GM12878 (cell line): ENCODE measurements at places on chromosomes 5 and 9. TPM values are rescaled to one million over a fixed set of nuclear protein-coding genes. Genes with fewer than 3 reads are reported as not detected.
A peak's percentile ranks its signal among the peaks of the same experiment; 100 is the strongest.

- no peak overlapping the region for H3K27ac ChIP-seq
- H3K4me1 ChIP-seq: no peaks in the 10 kb centered on the region
- no peaks in the 10 kb centered on the region for H3K36me3 ChIP-seq
- H3K4me3 ChIP-seq: no peak overlapping the region
- no peak for DNase-seq
These were observed 500.2 kb upstream of the CDH6 start for GRCh38 chr5:30693326-30693725.

DNA sequence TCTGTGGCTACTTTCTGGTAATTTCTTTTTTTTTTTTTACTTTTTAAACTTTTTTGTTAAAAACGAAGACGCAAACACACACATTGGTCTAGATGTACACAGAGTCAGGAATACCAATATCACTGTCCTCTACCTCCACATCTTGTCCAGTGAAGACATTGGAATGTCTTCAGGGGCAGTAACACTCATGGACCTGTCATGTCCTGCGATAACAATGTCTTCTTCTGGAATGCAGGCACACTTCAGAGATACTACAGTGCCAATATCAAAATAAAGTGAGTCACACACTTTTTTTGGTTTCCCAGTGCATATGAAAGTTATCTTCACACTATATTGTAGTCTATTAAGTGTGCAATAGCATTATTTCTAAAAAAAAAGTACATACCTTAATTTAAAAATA lies 175.9 kb downstream of the ARRDC3 start:
- H3K27me3 ChIP-seq: no peaks in the 10 kb centered on the region
- H3K36me3 ChIP-seq: no peaks in the 10 kb centered on the region
- no peak for DNase-seq
- H3K27ac ChIP-seq: no peak overlapping the region

GRCh38 chr9:9124616-9125015 lies 1325.0 kb upstream of the DMAC1 start:
- no peaks in the 10 kb centered on the region for H3K27me3 ChIP-seq
- H3K4me3 ChIP-seq: no peak overlapping the region
- no peaks in the 10 kb centered on the region for H3K36me3 ChIP-seq
- H3K27ac ChIP-seq: no peak overlapping the region
- DNase-seq: no peak
- H3K4me1 ChIP-seq: no peaks in the 10 kb centered on the region

GRCh38 chr9:86021166-86021565 lies 78.2 kb downstream of the GOLM1 start:
- no peak for DNase-seq
- peaks cover 2% of the 10 kb centered on the region for H3K36me3 ChIP-seq
- no peaks in the 10 kb centered on the region for H3K27me3 ChIP-seq
- no peak overlapping the region for H3K27ac ChIP-seq

- H3K36me3 ChIP-seq: no peaks in the 10 kb centered on the region
- H3K4me3 ChIP-seq: no peak overlapping the region
- no peak for DNase-seq
- peaks cover 3% of the 10 kb centered on the region; the same call in 1 of the 2 replicates for H3K4me1 ChIP-seq
These were observed 61.7 kb downstream of the HSPA4 start for GRCh38 chr5:133113331-133114061.

SFXN1 gene
- total RNA-seq: 106 and 108 TPM in 2 replicates

- no peak overlapping the region for H3K27ac ChIP-seq
- no peaks in the 10 kb centered on the region; the same call in 1 of the 2 replicates for H3K4me1 ChIP-seq
- H3K36me3 ChIP-seq: no peaks in the 10 kb centered on the region
- DNase-seq: no peak
- H3K27me3 ChIP-seq: peaks cover 1% of the 10 kb centered on the region; the same call in 1 of the 2 replicates
These were observed 96.7 kb upstream of the PCA3 start for GRCh38 chr9:76667521-76667957.

DNA sequence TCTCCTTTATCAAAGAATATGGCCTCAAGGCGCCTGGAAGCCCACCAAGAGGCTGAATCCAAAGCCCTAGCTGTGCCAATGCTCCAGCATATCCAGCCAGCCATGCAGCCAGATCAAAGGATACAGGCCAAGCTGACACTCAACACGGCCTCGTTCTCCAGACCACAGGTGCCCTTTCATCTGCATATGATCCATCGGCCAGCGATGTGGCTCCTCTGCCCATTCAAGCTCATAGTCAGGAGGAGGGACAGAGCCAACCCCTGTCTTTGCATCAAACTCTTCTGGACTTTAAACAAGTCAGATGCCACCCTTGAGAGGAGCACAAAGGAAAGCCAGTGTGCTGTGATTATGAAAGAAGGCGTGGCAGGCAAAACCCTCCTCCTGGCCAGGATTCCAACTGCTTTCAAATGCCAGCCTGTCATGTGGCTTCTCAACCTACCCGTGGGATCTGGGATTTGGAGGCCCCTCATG lies 42.5 kb downstream of the ADAM19 start:
- H3K27me3 ChIP-seq: no peaks in the 10 kb centered on the region
- no peak for DNase-seq

DNA sequence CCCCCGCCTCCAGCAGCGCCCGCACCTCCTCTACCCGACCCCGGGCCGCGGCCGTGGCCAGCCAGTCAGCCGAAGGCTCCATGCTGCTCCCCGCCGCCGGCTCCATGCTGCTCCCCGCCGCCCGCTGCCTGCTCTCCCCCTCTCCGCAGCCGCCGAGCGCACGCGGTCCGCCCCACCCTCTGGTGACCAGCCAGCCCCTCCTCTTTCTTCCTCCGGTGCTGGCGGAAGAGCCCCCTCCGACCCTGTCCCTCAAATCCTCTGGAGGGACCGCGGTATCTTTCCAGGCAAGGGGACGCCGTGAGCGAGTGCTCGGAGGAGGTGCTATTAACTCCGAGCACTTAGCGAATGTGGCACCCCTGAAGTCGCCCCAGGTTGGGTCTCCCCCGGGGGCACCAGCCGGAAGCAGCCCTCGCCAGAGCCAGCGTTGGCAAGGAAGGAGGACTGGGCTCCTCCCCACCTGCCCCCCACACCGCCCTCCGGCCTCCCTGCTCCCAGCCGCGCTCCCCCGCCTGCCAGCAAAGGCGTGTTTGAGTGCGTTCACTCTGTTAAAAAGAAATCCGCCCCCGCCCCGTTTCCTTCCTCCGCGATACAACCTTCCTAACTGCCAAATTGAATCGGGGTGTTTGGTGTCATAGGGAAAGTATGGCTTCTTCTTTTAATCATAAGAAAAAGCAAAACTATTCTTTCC lies 19.3 kb downstream of the CDKN2A start:
- H3K27me3 ChIP-seq: peaks cover 4% of the 10 kb centered on the region; the same call in 1 of the 2 replicates
- DNase-seq: no peak
- no peaks in the 10 kb centered on the region for H3K4me1 ChIP-seq
- H3K36me3 ChIP-seq: no peaks in the 10 kb centered on the region
- peak overlapping the region; percentile 82 for H3K4me3 ChIP-seq
- no peak overlapping the region for H3K27ac ChIP-seq

LCN15 gene
- total RNA-seq: not detected in 2 replicates

GRCh38 chr5:140480310-140481014 lies 67.0 kb upstream of the EIF4EBP3 start:
- DNase-seq: no peak
- no peak overlapping the region for H3K27ac ChIP-seq
- no peaks in the 10 kb centered on the region for H3K36me3 ChIP-seq
- no peaks in the 10 kb centered on the region for H3K4me1 ChIP-seq
- H3K4me3 ChIP-seq: no peak overlapping the region

PSIP1 gene
- 181 and 186 TPM in 2 replicates for total RNA-seq

IL33 gene
- not detected in 2 replicates for total RNA-seq

DNA sequence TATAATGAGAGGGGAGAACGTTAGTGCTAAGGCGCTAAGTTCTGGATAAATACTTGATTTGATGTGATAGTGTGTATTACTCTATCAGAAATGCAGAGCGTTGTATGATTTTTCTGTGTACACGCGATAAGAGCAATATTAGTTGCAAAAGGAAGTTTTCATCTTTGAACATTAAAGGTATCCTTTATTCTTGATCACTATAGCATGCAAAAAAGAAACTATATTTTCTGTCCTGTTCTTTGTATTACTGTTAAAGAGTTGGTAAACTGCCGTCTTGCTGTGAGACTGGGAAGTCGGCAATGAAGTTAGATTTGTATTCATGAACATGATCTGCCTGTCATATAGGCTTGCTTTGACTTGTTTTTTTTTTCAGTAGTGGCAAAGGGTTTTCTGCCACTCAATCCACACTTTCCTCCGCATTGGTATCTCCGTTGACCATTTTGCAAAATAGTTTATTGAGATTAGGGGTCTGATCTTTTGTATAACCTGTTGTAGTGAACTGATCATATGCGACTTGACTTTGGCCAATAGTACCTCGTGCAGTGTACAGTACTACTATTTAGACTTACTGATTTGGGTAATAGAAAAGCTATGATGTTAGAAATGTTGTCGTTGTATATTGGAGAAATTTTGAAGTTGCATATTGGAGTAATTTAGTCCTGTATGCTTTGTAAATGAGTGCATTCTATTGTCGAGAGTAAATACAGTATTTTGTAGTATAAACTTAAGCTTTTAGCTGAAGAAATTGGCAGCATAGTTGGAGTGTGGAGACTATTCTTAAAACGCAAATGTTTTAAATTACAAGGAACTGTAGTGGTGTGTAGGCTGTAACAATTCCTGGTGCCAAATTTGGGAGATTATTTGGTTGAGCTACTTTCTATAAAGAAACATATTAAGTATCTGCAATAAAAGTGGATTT lies 1.7 kb downstream of the DENND4C start:
- H3K36me3 ChIP-seq: no peaks in the 10 kb centered on the region
- H3K4me1 ChIP-seq: no peaks in the 10 kb centered on the region; the same call in 1 of the 2 replicates
- no peaks in the 10 kb centered on the region for H3K27me3 ChIP-seq
- H3K4me3 ChIP-seq: peak overlapping the region; percentile 79
- H3K27ac ChIP-seq: peak overlapping the region; percentile 94

DNA sequence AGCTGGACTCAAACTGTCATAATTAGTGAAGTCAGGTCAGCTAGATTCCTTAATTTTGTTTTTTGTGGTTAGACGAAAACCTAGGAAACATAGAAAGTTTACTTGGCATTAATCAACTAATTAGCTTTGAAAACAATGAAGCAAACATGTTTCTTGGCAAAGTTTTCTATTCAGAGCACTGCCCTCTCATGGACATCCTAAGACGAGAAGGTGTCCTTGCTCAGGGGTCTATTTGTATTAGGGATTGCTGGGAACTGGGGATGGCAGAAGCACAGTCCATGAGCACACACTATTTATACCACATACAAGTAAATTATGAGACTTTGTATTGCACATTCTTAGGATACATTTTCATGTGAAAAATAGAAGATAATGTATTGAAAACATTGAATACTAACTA lies 49.7 kb downstream of the POC5 start:
- no peak overlapping the region for H3K27ac ChIP-seq
- peaks cover 10% of the 10 kb centered on the region for H3K4me1 ChIP-seq
- H3K27me3 ChIP-seq: no peaks in the 10 kb centered on the region
- no peaks in the 10 kb centered on the region for H3K36me3 ChIP-seq
- no peak for DNase-seq

GRCh38 chr9:842635-843426 lies 1.3 kb downstream of the DMRT1 start:
- DNase-seq: no peak
- no peak overlapping the region for H3K27ac ChIP-seq
- H3K27me3 ChIP-seq: peaks cover 10% of the 10 kb centered on the region

DNA sequence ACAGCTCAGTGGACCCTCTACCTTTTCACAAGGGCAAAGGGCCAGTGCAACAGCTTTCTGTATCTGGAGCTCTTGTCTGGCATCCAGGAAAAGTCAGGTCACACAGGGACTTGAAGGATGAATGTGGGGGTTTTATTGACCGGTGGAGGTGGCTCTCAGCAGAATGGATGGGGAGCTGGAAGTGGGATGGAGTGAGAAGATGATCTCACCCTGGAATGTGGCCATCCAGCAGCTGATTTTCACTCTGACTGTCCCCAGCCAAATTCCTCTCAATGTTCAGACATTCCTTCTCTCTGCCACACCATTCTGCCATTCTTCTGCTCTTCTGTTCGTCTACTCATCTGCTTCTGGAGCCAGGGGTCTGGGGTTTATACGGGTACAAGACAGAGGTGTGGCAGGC lies 1119.9 kb downstream of the TAF11L14 start:
- no peak overlapping the region for H3K4me3 ChIP-seq
- H3K27ac ChIP-seq: no peak overlapping the region
- no peaks in the 10 kb centered on the region for H3K36me3 ChIP-seq

DNA sequence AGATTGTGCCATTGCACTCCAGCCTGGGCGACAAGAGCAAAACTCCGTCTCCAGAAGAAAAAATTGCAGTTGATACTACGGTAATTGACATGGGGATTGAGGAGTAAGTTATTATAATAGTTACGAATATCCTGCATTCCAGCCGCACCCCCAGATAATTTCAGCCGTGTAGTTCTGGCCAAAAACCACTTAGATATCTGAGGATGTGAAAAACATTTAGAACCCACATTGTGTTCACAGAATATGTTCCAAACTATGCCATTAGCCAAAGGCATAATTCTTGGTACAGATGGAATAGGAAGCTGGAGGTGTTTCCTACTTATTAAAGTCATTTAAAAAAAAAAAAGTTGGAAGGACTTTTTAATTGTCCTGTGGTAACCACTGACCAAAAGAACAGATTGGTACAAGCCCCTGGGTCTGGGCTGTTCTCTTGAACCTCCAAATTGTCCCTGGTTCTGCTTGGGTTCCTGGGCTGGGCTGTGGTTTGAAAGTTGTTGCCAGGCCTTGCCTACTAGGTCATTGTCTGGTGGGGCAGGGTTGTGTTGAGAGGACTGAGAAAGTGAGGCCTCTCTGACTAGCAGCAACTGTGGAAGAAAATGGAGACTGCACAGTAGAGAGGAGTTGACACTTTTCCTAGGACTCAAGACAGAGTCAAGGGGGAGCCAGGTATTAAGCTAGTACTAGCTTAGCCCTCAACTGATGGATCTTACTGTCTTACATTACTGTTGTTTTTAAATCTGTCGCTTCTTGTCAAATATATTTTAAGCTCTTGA lies 198.8 kb downstream of the NR3C1 start:
- H3K4me3 ChIP-seq: no peak overlapping the region
- H3K27me3 ChIP-seq: no peaks in the 10 kb centered on the region
- H3K4me1 ChIP-seq: peaks cover 52% of the 10 kb centered on the region
- no peaks in the 10 kb centered on the region; the same call in 1 of the 2 replicates for H3K36me3 ChIP-seq
